ENCODE measurements at places on chromosomes 6 and 20.
A peak's percentile ranks its signal among the peaks of the same experiment; 100 is the strongest.

- no peak for DNase-seq
These were observed 36.5 kb upstream of the HLA-G start for GRCh38 chr6:29791162-29791561.

GRCh38 chr20:50575865-50576720 lies 65.9 kb downstream of the PTPN1 start:
- peak; percentile 31 for DNase-seq

DNA sequence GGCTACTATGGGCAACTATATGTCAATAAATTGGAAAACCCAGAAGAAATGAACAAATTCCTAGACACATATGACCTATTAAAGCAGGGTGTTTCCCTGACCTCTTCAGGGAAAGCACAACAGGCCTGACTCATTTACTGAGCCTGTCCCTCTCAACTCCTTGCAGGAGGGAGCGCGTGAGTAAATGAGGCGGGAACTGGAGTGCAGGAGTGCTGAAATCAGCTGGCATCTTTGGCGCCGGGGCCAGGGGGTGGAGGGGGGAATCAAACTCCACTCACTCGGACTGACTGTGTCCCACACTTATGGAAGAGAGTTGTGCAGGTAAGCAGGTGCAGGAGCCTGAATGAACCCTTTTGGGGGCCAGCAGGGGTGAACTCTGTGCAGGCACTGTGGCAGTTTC lies 671.2 kb upstream of the PTCHD4 start:
- no peak for DNase-seq

DNA sequence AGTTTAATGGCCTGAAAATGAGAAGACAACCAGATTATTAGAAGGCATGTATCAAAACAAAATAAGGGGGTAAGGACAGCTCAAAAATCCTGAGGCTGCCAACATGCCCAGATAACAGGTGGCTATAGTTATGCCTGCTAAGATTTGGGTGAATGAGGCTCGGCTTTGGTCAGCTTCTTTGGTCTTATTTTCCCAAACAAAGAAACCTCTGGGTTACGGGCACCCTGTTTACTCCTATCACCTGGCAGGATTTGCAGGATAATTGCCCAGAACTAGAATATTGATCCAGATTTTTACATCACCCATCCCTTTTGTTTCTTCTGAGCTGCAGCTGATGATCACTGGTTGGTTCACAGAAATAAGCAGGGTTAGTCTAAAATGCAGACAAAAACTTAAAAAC lies 74.3 kb downstream of the SLC16A10 start:
- no peak for DNase-seq

DNA sequence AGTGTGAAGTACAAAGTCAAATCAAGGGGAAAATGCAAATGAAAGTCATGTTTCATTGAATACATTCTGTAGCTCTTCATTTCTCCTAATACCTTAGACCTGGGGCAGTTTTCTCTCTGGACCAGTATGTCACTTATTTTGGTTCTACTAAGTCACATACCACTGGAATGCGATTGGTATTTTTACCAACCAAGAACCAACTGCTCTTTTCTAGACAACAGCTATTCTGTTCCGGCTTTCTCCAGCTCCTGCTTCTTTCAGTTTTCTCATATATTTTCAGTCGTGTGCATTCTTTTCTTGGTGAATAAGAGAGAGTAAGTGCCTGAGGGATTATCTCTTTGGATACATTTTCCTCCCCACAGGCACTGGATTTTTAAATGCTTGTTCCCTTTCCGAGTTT lies 39.2 kb upstream of the SPACA1 start:
- no peak for DNase-seq

DNA sequence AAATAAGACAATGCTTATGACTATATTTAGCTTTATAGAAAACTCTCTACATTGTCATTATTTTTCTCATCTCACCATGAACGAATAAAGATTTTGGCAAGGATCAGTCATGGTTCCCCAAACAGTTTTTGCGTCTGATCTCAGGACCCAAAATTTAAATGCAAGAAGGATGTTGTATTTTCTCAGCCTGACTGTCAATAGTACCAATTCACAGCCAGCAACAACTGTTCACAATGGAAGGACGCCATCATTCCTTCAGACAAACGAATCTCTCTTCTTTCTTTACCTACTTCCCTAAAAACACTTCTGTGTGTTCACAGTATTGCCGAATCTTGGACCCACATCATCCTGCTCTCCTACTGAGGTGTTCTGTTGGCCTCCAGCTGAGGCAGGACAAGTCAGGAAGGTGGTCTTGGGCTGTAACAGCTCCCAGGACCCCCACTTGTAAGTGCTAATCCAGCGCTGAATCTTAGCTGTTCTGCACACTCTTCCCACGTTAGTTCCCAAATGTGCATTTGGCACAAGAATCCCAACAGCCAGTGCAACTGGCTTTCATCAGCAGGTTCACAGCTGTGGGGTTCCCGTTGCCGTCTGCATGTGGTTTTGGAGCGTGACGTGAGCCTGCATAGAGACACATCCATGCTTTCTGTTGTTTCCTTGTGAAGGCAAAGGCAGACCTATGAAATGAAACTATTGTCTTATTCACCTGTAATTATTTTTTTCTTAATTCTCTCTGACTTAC lies 600.0 kb downstream of the QKI start:
- DNase-seq = no peak

- DNase-seq = no peak
These were observed 17.9 kb upstream of the RUNX2 start for GRCh38 chr6:45310118-45310788.

GRCh38 chr6:14259594-14260152 lies 142.1 kb downstream of the CD83 start:
- DNase-seq = no peak

DNA sequence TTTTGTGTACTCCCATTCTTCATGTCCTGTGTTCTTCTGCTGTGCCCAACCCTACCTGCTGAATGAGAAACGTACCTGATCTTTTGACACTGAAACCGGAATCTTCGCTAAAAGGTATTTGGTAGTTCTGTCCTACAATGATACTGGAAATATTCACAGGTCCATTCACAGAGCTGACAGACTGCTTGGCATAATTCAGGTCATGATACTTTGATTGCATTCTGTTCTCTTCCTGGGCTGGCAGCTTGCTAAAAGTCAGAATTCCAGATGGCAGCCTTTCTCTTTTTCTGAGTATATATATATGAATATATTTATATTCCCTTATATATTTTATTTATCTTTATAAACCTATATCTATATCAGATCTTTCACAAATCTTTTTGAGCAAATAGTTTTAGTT lies 375.1 kb downstream of the PHF3 start:
- DNase-seq = no peak

DNA sequence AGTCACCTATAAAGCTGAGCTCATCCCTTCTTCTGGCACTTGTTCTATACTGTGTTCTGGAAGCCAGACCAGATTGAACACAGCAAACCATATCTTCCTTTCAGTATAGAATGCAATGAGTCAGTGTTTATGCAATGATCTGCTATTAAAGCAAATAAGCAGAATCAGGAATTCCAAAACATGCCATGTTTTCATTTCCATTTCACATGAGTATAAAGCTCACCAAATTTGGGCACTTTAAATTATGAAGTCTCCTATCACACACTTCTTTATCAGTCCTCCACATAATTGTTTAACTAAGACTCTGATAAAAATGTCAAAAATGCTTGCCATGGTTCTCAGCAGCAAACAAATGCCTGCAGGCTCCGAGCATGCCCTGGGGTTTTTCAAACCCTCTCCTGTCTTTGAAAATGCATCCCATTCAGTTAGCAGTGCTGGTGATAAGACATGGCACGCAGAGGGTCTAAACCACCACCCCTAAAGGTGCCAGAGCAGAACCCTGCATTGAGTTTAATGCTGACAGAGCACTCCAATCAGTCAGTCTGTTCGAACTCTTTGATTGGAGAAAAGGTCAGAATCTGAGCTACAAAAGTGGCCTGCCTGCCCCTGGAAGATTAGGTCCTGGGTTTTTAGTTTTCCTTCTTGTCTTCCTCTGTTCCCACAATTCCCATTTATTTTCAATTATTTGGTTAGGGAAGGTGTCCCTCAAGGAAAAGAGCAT lies 234.1 kb downstream of the GMPR start:
- no peak for DNase-seq

DNA sequence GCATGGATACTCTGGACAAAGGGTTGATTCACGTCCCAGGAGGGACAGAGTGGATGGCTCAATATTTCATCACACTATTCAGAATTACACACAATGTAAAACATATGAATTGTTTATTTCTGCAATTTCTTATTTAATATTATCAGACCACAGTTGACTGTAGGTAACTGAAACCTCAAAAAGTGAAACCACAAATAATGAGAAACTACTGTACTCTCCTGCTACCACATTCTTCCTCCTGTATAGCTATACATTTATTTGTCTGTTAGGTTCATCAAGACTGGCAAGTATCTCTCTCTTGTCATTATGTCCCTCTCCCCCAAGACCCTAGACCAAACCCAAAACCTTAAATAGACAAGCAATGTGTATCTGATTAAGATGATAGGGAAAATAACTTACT lies 60.0 kb downstream of the SYCP2 start:
- no peak for DNase-seq

DNA sequence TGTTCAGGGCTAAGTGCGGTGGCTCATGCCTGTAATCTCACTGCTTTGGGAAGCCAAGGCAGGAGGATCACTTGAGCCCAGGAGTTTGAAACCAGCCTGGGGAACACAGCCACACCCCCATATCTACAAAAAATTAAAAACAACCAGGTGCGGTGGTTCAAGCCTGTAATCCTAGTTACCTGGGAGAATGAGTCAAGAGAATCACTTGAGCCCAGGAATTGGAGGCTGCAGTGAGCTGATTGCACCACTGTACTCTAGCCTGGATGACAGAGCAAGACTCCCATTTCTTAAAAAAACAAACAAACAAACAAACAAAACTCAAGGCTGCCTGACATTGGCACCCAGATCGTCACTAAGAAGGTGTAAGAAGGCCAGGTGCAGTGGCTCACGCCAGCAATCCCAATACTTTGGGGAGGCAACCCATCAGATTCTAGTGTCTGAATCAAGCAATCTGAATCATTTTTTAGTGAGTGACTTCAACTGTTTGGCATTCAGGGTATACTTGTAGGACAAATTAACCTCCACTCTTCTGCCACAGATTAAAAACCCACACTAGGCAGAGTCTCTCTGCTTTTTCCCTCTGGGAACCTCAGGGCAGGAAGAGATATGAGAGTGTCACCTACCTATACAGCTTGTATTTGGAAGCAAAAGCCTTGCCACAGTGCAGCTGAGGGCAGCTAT lies 6.1 kb downstream of the PLAGL2 start:
- no peak for DNase-seq

GRCh38 chr6:31031095-31031494 lies 20.8 kb downstream of the MUC22 start:
- no peak for DNase-seq

GRCh38 chr20:21509079-21509596 lies 4.7 kb downstream of the NKX2-2 start:
- DNase-seq = no peak

DNA sequence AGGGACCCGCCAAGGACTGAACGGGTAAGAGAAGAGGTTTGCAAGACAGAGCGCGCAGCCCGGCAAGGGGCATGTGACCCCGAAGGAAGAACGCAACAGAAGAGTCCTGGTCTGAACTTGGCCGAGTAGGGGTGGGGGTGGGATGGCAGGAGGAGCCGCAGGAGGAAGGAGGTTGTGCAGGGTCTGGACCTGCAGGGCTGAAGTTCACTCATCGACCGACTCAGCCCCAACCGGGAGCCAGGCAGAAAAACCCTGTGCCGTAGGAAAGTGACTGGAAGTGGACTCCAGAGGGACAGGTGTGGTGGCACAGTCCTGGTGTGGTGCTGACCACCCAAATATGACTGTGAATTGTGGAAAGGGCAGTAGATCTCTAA lies 15.2 kb downstream of the ADISSP start:
- no peak for DNase-seq

- DNase-seq = no peak
These were observed 465.9 kb downstream of the KIF16B start for GRCh38 chr20:16107172-16107870.

- DNase-seq = no peak
These were observed 16.9 kb downstream of the TDRD6 start for GRCh38 chr6:46704562-46704961.

GRCh38 chr6:39568896-39569295 lies 156.3 kb downstream of the KIF6 start:
- DNase-seq = no peak

- DNase-seq = no peak
These were observed 58.7 kb downstream of the UTRN start for GRCh38 chr6:144343701-144344428.

DNA sequence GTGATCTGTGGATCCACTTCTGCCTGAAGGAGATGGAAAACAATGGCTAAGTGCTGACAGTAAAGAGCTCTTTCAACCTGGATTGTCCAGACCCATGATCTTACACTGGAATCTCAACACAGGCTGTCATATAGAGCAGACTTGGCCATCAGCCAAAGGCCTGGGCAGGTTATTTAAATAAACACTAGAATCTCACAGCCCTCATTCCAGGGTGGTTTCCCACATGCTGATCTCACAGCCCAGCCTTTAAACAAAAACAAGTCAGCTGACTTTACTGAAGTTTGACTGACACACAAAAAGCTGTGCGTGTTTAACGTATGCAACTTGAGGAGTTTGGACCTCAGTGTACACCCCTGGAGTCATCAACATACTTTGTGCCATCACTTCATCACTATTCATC lies 28.4 kb downstream of the SYNDIG1 start:
- peak; percentile 91 for DNase-seq

DNA sequence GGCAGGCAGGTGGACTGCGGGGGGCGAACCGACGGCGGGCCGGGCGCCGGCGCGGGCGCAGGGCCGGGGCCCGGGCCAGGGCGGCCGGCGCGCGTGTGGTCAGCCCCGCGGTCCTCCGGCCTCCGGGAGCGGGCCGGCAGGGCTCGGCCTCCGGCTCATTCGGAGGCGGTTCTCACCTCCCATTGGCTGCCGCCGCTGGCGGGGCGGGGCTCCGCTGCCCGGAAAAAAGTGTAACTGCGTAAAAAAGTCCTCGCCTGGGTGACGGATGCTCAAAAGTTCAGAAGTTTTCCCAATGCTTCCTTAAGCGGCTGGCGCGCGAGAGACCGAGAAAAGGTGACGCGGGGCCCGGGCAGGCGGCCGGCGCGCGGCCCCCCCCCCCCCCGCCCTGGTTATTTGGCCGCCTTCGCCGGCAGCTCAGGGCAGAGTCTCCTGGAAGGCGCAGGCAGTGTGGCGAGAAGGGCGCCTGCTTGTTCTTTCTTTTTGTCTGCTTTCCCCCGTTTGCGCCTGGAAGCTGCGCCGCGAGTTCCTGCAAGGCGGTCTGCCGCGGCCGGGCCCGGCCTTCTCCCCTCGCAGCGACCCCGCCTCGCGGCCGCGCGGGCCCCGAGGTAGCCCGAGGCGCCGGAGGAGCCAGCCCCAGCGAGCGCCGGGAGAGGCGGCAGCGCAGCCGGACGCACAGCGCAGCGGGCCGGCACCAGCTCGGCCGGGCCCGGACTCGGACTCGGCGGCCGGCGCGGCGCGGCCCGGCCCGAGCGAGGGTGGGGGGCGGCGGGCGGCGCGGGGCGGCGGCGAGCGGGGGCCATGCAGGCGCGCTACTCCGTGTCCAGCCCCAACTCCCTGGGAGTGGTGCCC lies at the start of gene FOXC1:
Gene FOXC1 (plus strand): TSS at position 268 of the 849 bp plus-strand sequence. CDS start 531 bp downstream, at position 799.
- DNase-seq = peak; percentile 52

- DNase-seq = no peak
These were observed 467.6 kb upstream of the HS3ST5 start for GRCh38 chr6:114810468-114810867.

GRCh38 chr20:9241232-9241692 lies 172.4 kb downstream of the PLCB4 start:
- DNase-seq = peak; percentile 44

Measured in NCI-H2029 (cell line).